ENCODE measurements at places on chromosomes 2 and 18.

DNA sequence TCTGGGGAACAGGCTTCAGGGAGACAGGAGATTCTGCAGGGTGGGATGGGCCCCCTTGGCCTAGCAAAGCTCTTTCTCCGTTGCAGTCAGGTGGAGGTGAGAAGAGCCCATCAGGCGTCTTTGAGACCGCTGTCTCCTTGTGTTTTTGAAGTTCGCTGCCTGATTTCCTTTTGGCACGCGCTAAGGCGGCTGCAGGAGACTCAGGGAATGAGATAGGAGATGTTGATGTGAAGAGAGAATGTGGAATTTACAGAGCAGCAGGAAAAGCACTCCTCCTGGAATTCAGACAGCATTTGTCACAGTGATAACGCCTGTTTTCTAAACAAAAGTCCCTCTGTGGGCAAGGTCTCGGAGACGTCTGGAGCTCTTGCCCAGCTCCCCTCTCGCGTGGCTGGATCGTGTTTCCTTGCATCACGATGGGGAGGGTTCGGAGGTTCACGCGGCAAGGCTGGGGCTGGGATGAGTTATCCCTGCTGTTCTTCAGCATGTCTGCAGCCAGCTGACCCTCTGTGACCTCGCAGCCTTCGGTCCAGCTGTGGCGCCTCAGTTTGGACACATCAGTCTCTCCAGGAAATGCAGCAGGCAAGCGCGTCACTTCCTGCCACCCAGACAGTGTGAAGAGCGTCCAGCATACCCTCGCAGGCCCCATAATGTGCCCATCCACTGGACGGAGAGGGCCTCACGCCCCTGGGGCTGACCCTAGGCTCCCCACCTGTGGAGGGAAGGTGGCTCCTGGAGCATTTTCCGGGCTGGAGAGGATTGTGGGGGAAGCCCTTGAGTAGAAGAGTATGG is 30.2 kb downstream of the GLI2 start:
- no peak for DNase-seq

DNA sequence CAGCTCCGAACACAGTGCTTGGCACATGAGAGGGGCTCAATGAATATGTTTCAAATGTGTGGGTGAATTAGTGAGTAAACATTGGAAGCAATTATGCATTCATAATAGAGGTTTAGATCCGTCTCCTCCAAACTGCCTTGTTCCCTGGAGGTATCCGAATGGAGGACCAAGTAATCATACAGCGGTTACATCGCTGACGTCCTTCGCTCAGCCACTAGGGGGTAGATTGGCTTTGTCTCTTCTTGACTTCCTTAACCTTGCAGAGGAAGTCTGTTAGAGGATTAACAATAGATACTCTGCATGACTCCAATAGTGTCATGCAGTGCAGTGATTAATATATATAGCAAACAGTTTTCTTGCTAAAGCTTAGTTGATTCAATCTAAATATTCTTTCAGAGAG is 517.0 kb downstream of the PTPRM start:
- DNase-seq = no peak

DNA sequence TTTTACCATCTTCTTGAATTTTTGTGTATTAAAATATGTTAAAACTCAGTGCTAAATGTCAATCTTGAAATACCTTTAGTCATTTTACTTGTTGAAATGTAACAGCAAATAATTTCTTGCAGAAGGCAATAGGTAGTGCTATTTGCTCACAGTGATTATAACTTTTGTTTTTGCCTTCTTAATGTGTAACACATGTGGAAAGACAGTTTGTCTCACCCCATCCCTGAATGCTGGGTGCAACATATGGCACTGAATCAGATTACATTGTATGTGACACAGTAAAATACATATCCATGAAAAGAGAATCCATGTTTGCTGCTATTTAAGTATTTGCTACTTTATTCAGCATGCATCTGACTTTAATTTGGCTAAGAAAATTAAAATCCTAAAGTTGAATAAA is 35.3 kb downstream of the FRZB start:
- no peak for DNase-seq

- DNase-seq = no peak
These were observed 2.8 kb upstream of the ZNF236 start for GRCh38 chr18:76819411-76820136.

GRCh38 chr18:51107082-51107481 is 77.1 kb downstream of the SMAD4 start:
- DNase-seq = no peak
